CD4-positive, alpha-beta T cell (primary cell): ENCODE measurements at places on chromosomes 13 and 19.

- DNase-seq: peak; percentile 88
These were observed 2.5 kb upstream of the ZNF121 start for GRCh38 chr19:9586764-9587163.

- DNase-seq: no peak
These were observed 4.4 kb downstream of the ATP12A start for GRCh38 chr13:24684600-24684998.

DNA sequence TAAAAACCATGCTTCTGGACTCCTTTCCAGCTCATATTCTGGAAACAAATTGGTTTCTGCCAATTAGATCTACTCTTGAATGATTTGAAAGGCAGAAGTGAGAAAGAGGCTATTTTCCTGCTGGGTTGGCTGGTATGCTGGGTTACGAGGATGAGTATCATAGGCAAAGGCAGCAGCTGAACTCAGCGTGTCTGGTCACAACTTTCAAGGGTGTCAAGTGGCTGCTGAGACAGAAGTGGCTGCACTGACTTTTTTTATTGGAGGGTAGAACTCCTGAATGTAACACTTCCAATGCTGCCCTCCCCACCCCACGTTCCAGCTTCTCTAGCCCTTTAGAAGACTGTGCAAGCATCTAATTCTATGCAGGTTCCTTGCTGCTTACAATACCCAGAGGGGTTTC lies 8.3 kb upstream of the DZIP1 start:
- no peak for DNase-seq

DNA sequence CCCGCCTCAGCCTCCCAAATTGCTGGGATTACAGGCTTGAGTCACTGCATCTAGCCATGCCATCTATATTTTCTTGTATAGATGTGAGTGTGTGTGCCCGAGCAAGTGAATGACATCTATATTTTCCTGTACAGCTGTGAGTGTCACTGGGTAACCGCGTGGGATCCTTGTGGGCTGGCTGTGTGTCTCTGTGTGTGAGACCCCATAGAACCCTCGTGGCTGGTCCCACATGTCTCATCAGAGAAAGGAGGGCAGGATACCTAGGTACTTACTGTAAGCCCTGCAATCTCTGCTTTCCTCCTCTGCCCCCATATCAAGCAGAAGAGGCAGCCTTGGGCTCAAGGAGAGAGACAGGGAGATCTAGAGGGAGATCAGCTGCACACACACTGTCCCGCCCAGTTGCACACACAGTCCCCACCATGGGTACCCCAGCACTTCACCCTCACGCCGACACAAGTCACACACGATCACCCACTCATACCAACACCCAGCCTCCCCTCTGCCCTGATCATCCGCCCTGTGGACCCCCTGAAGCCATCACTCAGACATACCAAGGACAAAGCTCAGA lies 655 bp downstream of the DENND1C start:
- DNase-seq: no peak

DNA sequence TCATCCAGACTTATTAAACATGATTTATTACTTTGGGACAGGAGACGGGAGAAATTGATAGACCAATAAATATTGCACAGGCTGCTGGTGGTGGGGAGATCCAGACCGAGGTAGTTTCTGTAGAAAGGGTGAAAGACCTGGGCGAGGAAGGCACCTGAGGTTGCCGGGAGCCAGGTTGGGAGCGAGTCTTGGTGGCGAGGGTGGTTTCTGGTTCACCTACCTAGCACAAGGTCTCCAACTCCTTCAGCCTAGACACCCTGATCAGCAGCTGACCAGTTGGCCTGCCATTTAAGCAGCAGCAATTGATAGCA lies 7.0 kb downstream of the EMP3 start:
- DNase-seq: peak; percentile 9
